ENCODE measurements at places on chromosomes 6 and 20.

DNA sequence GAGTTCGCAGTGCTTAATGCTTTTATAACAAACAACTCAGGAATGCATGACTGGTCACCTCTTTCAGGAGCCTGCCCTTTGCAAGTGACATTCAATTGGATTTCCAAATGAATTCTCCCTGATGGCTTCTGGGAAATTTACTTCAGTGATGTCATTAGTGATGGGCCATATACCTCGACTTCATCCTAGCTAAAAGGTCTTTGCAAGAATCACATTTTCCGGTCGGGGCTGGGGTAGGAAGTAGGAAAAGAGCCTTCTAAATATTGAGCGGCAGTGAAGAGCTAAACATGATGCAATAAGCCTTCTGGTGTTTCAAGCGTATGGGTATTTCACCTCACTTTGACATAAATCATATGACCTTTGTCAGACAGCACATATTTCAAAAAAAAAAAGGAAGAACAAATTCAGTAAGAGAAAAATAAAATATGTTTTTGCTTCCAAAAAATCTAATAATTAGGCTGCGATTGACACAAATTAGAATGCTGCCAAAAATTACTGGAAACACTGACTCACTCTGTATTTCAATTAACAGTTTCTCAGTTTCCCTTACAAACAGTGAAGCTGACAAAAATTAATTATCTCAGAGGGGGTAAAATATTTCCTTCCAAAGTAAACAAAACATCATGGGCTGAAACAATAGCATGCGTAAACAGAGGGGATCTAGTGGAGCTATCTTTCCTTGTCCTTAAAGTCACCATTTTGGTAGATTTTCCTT is 39.8 kb downstream of the ADTRP start:
- no peak for DNase-seq

DNA sequence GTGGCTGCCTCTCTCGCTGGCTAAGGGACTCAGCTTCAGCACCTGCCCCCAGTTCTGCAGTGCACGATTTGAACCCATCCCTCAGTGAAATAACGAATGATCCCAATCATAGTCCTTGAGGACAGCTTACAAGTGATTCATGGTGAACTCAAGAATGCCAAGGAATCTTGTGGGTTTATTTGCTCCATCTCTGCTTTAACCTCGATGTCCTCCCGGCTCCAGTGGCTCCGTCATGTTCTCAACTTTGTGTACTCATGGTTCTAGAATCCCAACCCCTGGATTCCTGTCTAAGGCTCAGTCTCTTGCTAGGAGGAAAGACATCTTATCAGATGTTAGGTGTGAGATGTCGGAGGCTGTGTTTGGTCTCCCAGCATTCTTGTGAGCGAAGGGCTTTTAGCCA is 29.0 kb upstream of the GTSF1L start:
- DNase-seq = no peak

DNA sequence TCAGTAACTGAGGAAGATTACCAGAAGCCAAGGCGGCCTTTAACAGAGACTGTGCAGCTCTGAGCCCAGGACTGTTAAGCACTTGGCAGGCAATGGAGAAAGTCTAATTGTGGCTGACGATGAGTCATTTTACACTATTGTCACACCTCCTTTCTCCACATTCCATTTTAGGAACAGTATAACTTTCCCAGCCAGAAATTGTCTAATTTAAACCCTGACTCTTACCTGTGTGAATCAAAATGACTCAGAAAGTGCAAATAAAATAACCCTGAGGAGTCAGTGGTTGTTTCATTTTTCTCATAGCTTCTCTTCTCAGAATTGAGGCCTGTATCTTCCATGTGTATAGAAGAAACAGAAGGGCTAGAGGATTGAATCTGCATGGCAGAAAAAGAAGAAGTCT is 40.0 kb upstream of the OPN5 start:
- DNase-seq = no peak

DNA sequence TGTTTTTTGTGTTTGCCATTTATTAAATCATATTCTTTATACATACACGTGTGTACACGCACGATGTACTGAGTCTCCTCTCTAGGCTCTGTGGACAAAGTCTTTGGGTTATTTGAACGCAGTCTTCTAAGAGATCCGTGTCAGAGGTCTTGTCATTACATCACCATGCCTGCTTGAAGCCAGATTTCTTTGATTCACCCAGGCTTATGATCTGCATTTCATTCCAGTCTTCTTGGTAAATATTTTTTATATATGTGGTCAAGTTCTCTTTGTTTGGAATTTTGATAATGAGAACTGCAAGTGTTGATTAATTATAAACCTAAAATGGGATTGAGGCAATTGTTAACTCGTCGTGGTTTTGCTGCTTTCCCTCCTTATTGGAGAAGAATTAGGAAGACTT is 34.6 kb downstream of the KCNS1 start:
- no peak for DNase-seq

- no peak for DNase-seq
Observed at GRCh38 chr6:115220551-115221159, 840.0 kb downstream of the FRK start.

- DNase-seq = no peak
Observed at GRCh38 chr6:10412461-10413261, 2.2 kb downstream of the TFAP2A start.

GRCh38 chr6:82741325-82741995 is 324.2 kb downstream of the UBE3D start:
- DNase-seq = no peak

GRCh38 chr6:65253041-65253440 is 454.0 kb downstream of the EYS start:
- no peak for DNase-seq

DNA sequence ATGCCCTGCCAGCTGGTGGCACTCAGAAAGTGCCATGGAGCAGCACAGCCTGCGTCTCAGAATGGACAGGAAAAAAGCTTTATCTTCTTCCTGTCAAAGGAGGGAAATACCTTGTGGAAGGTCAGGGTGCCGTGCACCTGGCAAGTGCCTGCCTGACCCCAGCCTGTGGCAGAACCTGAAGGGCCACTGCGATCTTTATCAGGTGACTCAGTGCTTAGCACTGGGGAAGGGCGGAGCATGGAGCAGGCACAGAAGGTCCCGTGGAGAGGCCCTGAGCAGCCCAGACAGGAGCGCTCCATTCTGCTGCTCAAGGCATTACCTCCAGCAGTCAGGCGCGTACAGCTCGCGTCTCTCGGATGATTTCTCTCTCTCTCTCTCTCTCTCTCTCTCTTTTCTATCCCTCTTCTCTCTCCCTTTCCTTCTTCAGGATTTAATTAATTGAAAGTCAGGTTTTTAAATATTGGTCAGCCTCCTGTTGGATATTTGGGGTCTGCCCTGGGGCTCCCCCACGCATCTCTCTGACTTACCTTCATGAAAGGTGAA is 31.7 kb downstream of the FOXC1 start:
- no peak for DNase-seq

DNA sequence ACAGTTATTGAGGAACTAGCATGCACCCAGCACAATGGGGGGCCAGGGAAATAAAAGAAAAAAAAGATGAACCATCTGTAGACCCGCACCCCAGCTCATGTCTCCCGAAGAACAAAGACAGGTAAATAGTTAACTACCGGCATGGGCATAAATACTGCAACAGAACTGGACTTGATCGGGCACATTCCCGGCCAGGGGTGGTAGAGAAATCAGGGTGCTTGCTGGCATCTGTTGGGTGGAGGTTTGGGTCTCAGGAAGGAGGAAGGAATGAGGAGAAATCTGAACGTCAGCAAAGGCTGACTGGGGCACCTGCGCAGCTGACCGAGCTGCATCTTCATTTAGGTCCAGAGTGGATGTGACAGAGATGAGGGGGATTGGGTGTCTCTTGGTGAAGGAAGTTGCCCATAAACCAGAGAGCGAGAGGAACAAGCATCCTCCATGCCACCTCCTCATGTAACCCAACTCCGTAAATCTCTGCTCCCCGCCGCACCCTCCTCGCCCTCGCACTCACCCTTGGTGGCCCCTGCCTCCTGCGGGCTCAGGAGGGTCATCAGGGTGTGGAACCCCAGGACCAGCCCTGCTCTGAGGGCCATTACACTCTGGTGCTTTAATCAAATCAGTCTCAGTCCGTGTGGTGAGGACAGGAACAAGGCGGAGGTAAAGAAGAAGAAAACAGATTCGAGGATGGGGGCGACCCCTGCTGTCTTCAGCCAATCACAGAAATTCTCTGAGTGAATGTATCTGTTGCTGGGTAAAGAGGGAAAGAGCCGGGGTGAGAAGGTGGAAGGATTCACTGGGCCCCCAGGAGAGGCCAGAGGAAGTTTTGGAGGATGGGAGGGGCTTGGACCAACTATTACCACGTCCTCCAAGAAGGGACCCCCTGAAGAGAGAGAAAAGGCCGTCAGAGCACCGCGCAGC is at the start of gene HLA-DOA:
TSS of gene HLA-DOA (minus strand) at position 648 of the 918 bp plus-strand sequence.
- no peak for DNase-seq

DNA sequence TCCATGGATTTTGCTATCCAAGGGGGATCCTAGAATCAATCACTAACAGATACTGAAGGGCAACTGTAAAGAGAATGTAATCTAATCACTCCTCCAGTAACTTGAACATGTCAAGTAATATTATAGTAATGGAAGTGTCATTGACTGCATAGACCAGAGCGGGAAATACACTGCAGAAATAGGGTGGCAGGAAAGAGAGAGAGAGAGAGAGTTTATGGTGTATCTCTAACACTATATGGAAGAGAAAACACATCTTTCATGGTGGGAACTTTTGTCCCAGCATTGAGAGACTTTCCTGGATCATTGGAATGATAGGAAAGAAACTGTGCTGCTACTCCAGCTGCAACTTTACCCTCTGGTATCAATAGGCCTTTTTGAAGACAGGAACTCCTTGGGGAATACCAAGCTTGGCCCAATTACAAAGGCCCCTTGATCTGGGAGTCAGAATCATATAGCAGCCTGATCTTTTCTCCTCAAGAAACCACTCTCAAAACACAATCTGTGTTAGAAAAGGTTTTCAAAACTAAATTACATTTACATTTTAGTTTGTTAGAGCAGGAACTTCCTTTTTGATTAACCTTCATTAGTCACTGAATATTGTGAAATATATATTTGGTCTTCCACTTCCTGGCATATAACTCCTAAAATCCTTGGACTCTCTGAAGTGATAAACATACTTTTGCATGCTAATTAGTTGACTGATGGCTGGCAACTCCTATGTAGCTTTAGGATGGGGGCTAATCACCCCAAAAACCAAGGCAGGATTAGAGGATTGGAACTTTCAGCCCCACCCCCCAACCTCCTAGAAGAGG is 29.5 kb upstream of the RNGTT start:
- no peak for DNase-seq

- DNase-seq = no peak
Observed at GRCh38 chr20:5426026-5426425, 109.3 kb upstream of the PROKR2 start.

- DNase-seq = no peak
Observed at GRCh38 chr6:32665661-32666060, 796 bp downstream of the HLA-DQB1 start.

DNA sequence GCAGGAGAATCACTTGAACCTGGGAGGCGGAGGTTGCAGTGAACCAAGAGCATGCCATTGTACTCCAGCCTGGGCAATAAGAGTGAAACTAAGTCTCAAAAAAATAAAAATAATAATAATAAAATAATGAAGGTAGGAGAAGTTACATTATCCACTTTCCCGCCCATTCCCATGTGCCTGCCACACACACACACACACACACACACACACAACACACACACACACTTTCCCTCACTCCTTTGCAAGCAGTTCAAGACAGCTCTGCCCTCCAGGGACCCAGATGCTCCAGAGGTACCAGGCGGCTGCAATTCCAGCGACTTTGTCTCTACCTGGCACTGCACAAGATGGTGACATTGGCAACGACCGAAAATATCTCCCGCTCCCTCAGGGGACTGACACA is 224.8 kb upstream of the JARID2 start:
- no peak for DNase-seq

DNA sequence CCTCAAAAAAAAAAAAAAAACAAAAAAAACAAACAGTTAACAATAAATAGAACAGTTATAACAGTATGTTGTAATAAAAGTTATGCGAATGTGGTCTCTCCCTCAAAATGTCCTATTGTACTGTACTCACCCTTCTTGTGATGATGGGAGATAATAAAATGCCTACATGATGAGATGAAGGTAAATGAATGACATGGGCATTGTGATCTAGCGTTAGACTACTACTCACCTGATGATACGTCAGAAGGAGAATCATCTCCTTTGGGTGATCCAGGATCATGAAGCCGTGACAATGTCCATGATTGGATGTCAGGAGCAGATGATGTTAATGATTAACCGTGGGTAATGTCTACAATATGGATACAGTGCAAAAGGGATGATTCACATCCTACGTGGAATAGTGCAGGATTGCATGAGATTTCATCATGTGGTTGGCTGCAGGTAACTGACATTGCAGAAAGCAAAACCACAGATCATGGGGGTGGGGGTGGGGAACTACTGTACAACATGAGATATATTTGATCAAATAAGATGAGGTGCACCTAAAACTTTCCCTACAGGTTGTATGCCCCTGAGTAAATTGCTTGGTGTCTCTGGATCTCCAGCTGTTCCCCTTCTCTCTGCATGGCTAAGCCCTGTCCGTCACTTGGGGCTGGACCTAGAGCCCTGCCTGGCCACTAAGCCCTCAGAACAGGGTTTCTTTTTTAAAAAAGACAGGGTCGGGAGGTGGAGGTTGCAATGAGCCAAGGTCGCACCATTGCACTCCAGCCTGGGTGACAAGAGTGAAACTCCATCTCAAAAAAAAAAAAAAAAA is 6.2 kb upstream of the RBCK1 start:
- DNase-seq = no peak

DNA sequence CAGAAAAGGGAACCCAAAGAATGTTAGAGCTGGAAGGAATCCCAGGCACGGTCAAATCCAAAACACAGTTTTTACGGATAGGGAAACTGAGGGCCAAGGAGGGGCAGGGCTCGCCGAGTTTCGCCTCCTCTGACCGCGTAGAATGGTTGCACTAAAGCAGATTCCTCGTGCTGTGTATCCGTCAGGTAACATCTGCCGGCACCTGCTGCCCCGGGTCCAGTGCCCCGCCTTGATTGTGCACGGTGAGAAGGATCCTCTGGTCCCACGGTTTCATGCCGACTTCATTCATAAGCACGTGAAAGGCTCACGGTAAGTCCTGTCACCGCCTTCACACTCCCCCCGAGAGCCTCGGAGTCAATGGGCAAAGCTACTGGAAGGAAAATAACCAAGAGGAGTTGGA is 17.1 kb downstream of the TUBB2A start:
- no peak for DNase-seq

DNA sequence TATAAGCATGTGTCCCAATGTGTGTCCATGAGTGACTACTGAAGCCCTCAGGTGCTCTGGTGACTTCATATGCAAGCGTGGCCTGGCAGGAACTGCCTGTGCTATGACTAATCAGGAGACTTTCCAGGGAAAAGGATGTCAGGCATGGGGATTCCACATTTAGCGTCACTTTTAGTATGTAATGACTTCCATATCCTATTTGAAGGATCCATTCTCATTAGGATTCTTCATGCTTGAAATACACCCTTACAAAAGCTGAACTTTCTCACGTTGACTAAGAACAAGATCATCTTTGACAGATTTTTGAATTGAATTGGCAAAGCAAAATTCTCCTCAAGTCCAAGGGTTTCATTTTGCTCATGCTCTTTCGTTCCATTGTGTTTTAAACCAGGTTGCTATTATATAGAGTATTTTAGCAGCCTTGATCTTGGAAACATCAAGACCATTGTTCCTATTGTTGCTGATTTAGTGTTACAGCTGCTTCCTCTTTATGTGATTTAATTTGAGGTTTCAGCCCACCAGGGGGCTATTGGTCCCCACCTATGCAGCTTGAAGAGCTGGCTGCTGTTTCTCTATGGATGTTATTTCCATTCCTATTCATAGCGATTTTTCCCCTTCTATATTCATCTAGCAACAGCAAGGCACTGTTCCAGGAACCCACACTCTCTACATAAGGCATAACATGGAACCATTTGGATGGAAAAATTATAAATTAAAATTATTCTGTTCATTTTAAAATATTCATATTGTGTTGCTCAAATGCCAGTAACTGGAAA is 418.6 kb downstream of the CDKAL1 start:
- no peak for DNase-seq
